ENCODE measurements at places on chromosomes 5 and 9. TPM values are rescaled to one million over a fixed set of nuclear protein-coding genes. Genes with fewer than 3 reads are reported as not detected.

DNA sequence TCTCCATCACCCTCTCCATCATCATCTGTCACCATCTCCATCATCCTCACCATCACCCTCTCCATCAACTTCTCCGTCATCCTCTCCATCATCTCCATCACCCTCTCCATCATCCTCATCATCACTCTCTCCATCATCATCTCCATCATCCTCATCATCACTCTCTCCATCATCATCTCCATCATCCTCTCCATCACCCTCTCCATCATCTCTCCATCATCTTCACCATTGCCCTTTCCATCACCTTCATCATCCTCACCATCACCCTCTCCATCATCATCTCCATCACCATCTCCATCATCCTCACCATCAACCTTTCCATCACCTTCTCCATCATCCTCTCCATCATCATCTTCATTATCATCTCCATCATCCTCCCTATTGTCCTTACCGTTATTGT, 565.5 kb upstream of the SGCD start:
- DNase-seq: no peak

GRCh38 chr9:133888809-133889491, 103.2 kb downstream of the VAV2 start:
- DNase-seq: no peak

DNA sequence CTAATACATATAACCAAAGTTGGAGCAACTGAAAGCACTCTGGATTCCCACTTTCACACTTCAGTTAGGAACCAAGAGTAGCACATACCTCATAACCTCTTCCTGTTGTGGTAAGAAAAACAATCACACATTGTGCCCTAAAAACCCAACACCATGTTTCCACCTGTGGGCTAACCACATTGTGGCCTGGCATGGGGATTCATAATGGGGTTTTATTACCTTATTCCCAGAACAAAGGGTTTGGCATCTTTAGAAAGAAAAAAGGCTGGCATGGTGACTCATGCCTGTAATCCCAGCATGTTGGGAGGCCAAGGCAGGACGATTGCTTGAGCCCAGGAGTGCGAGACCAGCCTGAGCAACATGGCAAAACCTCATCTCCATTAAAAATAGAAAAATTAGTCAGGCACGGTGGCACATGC, 60.6 kb downstream of the HSD17B3 start:
- DNase-seq: no peak

GRCh38 chr9:99076483-99077171, 28.3 kb upstream of the TGFBR1 start:
- no peak for DNase-seq

Gene ARL14EPL
- total RNA-seq: not detected

GRCh38 chr5:161138751-161139455, 286.9 kb upstream of the ATP10B start:
- DNase-seq: no peak

- DNase-seq: no peak
Measured at GRCh38 chr9:131546336-131547084, 1.2 kb downstream of the PRRT1B start.

Gene GABRP
- 0.13 TPM for total RNA-seq

DNA sequence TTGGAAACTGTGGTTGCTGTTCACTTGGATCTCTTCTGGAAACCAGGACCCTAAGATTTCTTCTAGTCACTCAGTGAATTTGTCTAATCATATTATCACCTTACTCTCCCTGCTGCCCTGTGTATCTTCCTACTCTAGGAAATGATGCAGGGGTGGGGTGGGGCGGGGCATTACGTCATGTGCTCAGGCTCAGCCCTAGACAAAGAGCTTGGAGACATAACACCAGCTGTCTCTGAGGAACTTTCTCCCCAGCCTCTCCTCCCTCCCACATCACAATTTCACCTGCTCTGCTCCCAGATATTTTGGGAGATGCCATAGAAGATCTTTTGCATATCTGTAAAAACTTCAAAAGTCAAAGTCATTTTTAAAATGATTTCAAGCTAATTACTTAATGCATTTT, 470.4 kb downstream of the ZSWIM6 start:
- DNase-seq: no peak

DNA sequence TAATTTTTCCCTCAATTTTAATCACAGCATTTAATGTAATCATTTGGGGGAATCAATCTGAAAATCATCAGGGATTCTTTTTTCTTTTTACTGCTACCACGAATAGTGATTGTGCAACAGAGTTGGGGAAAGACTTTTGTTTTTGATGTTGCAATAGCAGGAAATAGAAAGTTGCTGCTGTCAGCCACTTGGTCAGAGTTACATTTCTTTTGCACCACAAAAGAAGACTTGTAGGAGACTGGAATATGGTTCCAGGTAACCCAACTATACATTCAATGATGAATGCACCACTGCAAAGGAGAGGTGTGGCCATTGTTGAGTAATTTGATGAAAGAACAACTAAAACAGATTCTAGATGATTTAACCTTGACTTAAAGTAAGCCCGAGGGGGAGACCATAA, 46.3 kb upstream of the PALM2AKAP2 start:
- DNase-seq: no peak

Gene FAM169A
- 3.0 TPM for total RNA-seq

Gene LMNB1
- total RNA-seq: 2.6 TPM

Gene PCDHGA7
- 7.7 TPM for total RNA-seq

Gene TAF1L
- not detected for total RNA-seq

DNA sequence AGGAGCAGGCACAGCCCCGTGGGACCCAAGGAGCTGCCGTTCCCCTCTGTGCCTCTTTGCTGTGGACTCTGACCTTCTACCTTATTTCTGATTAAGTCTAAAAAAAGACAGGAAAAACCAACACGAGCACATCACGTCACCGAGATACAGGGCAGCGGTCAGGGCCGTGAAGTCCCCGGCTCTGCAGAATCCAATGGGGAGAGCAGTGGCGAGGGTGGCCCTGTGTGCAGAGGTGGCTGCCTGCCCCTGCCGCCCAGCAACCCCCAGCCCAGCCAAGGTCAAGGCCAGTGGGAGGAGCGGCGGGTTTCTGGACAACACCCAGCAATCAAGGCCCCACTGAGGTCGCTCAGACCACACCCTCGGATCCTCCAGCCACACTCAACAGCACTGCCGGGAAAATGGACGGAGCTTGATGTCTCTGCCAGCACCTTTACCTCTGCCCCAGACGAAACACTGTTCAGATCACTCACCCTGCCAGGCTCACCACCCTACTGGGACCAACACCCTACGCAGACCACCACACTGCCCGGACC, 32.7 kb upstream of the SLC9A3 start:
- peak; percentile 27 for DNase-seq

DNA sequence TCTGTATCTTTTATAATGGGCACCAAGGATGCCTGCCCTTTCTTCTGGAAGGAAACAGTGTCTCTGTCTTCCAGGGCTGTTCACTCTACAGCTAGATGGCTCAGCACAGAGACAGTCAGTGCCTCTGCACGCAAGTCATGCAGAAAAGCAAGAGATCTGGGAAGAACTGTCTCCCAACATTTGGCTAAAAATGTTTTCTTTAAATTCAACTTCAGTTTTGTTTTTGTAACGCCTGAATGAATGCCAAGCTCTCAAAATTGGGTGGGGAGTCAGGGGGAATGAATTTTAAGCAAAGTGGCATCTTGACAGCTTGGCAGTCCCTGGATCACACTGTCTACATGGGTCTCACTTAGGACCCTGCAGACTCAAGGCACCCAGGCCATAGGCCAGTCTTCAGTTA, 12.6 kb downstream of the OLFML2A start:
- DNase-seq: no peak

Gene PPIC
- 43.6 TPM for total RNA-seq

Gene SPATA31A3
- total RNA-seq: not detected

Gene CD274
- total RNA-seq: 9.0 TPM

DNA sequence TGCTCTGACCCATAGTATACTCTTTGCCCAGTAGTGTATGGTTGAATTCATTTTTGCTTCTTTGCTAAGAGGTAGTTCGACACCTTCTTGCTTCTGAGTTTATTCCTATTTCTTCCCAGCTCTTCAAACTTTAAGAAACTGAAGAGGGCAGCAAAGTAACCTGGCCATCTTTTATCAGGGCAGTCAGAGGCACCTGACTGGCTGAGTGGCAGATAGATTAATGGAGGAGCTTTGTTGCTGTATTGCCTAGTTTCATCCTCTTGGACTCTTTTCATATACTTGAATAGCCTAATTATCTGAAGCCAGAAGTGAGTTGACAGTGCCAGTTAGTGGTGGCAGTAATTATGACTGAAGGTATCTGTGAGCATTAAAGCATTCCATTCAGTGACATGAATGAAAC, 82.5 kb downstream of the UHRF2 start:
- no peak for DNase-seq

- DNase-seq: no peak
Measured at GRCh38 chr5:124130816-124131215, 615.6 kb downstream of the ZNF608 start.

- no peak for DNase-seq
Measured at GRCh38 chr5:79642210-79642609, 30.0 kb downstream of the TENT2 start.

- DNase-seq: no peak
Measured at GRCh38 chr9:114092336-114092735, 6.8 kb downstream of the KIF12 start.

Gene NIPBL
- total RNA-seq: 28.9 TPM

Gene GLRA1
- not detected for total RNA-seq

GRCh38 chr5:90548069-90548593, 10.5 kb upstream of the ADGRV1 start:
- DNase-seq: no peak

DNA sequence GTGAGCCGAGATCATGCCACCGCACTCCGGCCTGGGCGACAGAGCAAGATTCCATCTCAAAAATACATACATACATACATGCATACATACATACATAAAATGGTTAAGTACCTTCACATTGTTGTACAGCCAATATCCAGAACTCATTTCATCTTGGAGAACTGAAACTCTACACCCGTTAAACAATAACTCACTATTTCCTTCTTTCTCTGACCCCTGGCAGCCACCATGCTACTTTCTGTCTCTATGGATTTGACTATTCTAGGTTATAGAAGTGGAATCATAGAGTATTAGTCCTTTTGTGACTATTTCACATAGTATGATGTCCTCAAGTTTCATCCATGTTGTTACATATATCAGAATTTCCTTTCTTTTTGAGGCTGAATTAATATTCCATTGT, 9.6 kb upstream of the KIF27 start:
- no peak for DNase-seq

Gene TAF9
- 29.9 TPM for total RNA-seq

Gene ZFP2
- total RNA-seq: 0.54 TPM

- DNase-seq: no peak
Measured at GRCh38 chr5:125823572-125823971, 599.6 kb upstream of the GRAMD2B start.

- no peak for DNase-seq
Measured at GRCh38 chr9:5510989-5511388, 658 bp downstream of the PDCD1LG2 start.

GRCh38 chr5:80576383-80576782, 6.3 kb upstream of the ANKRD34B start:
- no peak for DNase-seq

GRCh38 chr5:43730832-43731342, 127.9 kb downstream of the NNT start:
- no peak for DNase-seq

DNA sequence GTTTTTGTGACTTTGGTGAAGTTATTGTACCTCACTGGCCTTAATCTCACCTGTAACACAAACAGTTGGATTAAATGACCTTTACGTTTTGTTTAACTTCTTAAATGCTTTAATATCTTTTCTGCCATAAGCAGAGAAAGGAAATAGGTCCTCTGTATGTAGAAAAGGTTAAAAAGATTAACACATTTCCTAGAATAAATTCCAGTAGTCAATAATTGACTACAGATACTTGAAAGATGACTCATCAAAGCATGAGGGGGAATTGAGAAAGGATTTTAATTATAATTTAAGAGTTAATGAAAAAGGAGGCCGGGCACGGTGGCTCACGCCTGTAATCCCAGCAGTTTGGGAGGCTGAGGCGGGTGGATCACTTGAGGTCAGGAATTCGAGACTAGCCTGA, 35.8 kb upstream of the CMYA5 start:
- no peak for DNase-seq

Gene PLPP7
- 115 TPM for total RNA-seq

DNA sequence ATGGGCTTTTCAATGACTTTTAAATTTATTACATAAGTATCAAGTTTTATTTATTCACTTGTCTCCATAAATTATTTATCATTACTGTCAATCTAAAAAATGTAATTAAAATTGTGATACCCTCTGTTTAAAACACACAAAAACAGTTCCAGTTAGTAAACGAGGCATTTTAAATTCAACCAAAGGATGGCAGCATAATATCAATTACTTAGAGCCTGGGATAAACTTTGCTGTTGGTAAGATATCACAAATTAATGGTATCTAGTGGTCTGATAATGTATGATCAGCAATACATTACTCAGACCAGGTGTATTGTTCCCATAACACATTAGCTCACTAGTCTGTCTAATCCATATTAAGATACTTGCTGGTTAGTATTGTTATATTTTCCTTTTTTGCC, 9.6 kb upstream of the IFNE start:
- no peak for DNase-seq

- peak; percentile 45 for DNase-seq
Measured at GRCh38 chr9:127406799-127407491, 10.0 kb downstream of the SLC2A8 start.

DNA sequence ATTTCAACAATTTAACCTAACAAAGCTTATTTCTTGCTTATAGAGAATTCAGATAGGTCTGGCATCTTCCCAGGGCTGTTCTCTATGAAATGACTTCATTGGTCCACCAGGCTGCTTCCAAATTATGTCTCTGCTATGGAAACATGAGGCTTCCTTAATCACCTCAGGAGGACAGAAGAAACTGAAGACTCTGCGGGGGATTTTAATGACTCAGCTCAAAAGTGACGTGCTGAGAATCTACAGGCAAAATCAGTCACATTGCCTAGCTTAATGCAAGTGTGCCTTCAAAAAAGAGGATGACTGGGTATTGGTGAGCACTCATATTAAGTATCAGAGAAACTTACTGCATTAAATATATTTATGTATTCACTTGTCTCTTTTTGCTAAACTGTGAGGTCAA, 315.5 kb upstream of the RGMB start:
- no peak for DNase-seq

DNA sequence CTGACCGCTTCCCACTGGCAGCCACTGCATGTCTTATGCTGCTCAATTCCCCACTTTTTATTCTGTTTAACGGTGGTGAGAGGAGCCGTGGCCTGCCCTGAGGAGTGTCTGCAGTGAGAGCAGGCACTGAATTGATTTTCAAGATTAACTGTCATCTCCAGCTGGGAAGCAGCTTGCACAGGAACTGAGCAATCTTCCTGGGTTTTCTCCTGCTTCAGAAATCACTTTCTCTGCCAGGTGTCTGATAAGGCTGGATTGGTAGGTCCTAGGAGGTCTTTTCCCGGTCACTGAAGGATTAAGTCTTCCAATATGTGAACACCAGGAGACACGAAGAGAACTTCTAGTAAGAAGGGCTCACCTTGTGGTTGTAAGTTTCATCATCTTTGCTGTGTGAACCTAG, 181.1 kb upstream of the RAD23B start:
- no peak for DNase-seq

Gene RABGAP1
- 43.1 TPM for total RNA-seq

- DNase-seq: no peak
Measured at GRCh38 chr9:99030092-99030511, 74.8 kb upstream of the TGFBR1 start.

- DNase-seq: no peak
Measured at GRCh38 chr5:144227363-144227999, 56.8 kb downstream of the KCTD16 start.
